ENCODE measurements at places on chromosomes 2 and 18.

- no peak for DNase-seq
Observed at GRCh38 chr2:191907091-191907490, 60.2 kb upstream of the CAVIN2 start.

GRCh38 chr18:48885266-48885923 lies 65.4 kb downstream of the SMAD7 start:
- no peak for DNase-seq

DNA sequence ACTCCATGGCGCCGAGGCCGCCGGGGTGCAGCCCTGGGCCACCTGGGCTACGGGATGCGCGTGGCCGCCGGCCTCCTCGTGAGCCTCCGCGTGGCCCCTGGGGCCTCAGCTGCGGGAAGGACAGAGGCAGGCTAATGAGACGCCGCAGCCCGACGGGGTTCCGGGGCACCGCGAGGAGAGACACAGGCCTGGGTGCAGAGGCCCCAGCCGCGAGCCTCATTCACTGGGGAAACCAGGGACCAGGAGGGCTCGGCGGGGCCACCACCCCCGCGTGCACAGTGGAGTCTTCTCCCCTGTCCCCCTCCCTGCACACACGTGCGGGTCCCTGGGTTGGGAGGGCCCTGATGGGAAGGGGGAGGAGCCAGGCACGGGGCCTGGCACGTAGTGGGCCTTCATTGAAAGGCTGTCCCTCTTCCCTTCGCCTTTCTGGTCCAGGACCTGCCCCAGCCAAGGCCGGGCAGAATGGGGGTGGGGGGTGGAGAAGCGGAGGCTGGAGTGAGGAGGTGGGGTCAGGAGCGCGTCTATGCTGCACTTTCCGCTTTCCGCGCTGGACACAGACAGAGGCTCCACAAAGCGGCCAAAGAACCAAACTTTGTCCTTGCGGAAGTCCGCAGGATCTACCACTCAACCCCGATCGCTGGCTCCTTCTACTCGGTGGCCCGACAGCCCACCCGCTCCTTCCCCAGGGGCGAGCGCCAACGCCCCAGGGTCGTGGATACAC lies 9.1 kb downstream of the ALPP start:
- DNase-seq, result no peak

DNA sequence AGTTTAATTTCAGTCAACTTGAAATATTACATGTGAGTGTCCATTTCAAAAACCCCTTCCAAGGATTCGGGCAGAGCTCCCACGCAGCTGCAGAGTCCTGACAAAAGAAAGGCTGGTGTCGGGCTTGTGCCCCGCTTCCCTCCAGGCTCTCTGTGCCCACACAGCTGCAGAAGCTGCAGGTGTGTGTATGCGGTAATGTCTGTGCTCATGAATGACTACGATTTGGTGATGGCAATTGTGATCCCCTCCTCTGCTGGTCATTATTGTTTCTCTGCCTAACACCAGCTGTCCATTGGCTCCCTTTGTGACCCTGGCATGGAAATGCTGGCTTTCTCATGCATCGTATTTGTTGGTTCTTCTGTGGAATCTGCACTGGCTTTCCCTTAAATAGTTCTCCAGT lies 224.8 kb downstream of the NUP35 start:
- no peak for DNase-seq

GRCh38 chr2:230714136-230714480 lies 1.5 kb downstream of the CAB39 start:
- peak; percentile 81 for DNase-seq

DNA sequence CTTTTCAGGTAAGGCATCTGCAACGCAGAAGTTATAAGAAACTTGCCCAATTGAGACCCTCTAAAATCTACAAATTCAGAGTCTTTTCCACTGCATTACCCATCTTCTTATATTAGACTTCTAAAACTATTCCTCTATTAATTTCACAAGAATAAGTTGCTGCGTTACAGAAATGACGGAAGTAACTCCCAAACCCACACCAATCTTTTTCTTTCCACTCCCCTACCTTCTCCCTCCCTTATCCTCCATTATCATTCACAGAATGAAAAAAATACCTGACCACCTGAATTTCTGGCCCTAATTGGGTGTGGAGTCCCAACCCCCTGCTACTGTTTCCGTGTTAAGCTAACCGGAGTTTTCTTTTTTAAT lies 689 bp downstream of the RPRD1A start:
- no peak for DNase-seq

DNA sequence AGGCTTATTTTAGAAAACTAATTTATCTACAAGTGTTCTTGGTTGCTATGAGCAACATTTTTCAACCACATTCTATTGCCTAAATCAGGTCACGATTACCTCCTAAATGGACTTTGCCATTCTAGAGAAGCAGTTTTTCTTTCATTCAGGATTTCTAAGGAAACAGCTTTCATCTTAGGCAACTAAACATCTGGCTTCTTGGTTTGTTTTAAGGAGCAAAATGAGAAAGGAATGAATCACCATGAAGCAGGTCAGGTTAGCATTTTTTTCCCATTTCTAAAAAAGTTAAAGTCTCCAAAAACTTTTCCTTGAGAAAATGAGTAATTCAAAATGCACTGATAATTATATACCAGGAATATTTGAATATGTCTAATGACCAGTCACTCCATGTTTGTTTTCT lies 114.8 kb downstream of the GAREM1 start:
- peak; percentile 69 for DNase-seq

GRCh38 chr2:235268535-235268934 lies 225.3 kb upstream of the AGAP1 start:
- DNase-seq, result peak; percentile 39

DNA sequence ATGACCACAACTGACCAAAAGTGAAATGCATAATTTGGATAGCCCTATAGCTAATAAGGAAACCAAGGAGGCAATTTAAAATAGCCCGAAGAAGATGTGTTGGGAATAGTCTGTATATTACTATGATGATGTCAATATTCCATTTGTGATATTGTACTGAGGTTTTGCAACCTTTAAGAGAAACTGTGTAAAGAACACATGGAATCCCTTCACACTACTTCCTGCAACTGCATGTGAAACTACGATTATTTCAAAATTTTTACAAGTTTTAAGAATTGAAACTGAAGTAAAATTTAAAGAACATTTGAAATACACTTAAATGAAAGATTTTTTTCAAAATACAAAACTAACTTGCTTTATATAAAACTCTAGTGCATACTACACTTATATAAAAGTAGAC lies 504.3 kb upstream of the ID2 start:
- no peak for DNase-seq

DNA sequence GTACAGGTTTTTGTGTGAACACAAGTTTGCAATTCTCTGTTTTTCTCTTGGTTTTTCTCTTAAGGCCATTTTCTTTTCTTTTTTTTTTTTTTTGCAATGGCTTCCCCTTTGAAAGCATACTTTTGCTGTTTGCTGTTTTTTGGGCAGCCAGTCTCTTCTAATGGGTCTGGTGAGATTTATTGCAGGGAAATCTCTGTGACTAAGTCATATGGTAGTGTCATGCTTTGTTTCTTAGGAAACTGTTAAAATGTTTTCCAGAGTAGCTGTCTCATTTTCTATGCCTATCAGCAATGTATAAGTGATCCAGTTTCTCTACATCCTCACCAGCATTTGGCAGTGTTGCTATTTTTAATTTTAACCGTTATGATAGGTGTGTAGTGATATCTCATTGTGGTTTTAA lies 27.9 kb upstream of the CDCA7 start:
- peak; percentile 22 for DNase-seq

DNA sequence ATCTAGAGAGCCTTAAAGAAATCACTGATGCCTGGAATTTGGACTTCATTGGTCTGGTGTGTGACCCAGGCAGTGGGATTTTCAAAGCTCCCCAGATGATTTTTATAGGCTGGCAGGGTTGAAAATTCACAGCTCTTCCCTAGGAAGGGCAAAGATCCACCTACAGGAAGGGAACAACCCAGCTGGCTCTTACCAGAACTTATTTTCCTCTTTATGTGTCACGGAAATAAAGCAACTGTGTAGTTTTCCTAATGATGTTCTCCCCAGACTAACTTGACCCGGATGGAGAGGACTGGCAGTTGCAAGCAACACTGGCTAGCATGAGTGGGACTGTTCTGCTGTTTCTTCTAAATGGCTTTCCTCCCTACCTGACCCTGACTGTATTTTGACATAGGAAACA lies 235.6 kb downstream of the ALPK2 start:
- no peak for DNase-seq

GRCh38 chr2:158313734-158314133 lies 142.8 kb downstream of the CCDC148 start:
- no peak for DNase-seq

GRCh38 chr2:230423851-230424458 lies 8.0 kb downstream of the SP100 start:
- DNase-seq, result peak; percentile 37

GRCh38 chr2:138997856-138998517 lies 217.8 kb upstream of the NXPH2 start:
- DNase-seq, result peak; percentile 63

DNA sequence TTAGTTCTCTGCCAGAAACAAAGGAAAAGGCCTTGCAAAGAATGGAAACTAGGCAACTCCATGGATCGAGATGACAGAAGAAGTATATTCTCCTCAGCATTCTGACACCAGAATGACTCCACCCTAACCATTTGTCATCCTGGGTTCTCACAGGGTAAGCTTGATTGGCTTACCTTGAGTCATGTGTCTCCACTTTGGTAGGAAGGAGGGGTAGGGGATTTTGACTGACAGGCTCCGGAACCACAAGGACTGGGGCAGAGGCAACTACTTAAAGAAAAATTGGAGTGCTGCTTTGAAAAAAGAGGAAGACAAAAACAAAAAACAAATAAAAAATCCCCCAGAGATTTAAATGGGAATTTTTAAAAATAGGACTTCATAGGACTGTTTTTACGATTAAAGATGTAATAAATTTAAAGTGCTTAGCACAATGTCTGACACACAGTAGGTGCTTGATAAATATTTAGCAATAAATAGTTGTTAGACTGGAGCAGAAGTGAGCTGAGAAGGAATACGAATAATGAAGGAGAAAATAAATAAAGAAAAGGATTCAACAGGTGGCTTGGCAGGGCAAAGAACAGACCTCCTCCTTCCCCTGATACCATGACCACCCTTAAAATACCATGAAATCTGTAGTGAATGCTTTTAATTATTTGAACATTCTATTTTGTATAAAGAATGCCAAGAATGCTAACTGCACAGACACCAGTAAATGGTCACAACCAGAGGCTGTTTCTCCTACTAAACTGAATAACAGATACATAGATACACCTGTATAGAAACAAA lies 230.2 kb downstream of the CDCA7 start:
- DNase-seq, result no peak

GRCh38 chr2:46984642-46985476 lies 69.3 kb upstream of the MCFD2 start:
- peak; percentile 93 for DNase-seq
